ENCODE measurements at places on chromosomes 3 and 15. TPM values are rescaled to one million over a fixed set of nuclear protein-coding genes. Genes with fewer than 3 reads are reported as not detected.

Gene FAIM
- total RNA-seq = 14.4 TPM

Gene GOLGA6A
- total RNA-seq = not detected

Gene ZNF502
- 5.2 TPM for total RNA-seq

Gene BTLA
- 0.13 TPM for total RNA-seq

Gene PLSCR4
- 99.1 TPM for total RNA-seq

Gene DUOXA2
- not detected for total RNA-seq

Gene NOX5
- 0.13 TPM for total RNA-seq

Gene HYKK
- total RNA-seq = 2.2 TPM

Gene ADCY5
- 0.13 TPM for total RNA-seq

Gene FBN1
- 1,495 TPM for total RNA-seq

Gene LRRN1
- total RNA-seq = not detected

Gene RASGRP1
- 0.12 TPM for total RNA-seq

Gene CA12
- total RNA-seq = 93.6 TPM

Gene ISL2
- total RNA-seq = 0.12 TPM

Gene UBA3
- 68.7 TPM for total RNA-seq

Gene SLC6A11
- not detected for total RNA-seq

Gene ZNF660
- 1.5 TPM for total RNA-seq

Gene ILDR1
- total RNA-seq = not detected

Gene CCRL2
- total RNA-seq = 1.7 TPM

Gene ZNF662
- total RNA-seq = 1.7 TPM

Gene SEMA3G
- total RNA-seq = under 0.01 TPM

Gene PTX3
- total RNA-seq = 194 TPM

Gene BRPF1
- total RNA-seq = 14.0 TPM

Gene PLA2G4E
- not detected for total RNA-seq

Gene ESYT3
- total RNA-seq = 0.26 TPM

Gene SLC51B
- not detected for total RNA-seq

Gene MGLL
- 18.4 TPM for total RNA-seq

Gene ANKRD34C
- not detected for total RNA-seq

Gene LSMEM2
- total RNA-seq = not detected

Gene SKOR1
- 0.19 TPM for total RNA-seq

Gene FETUB
- not detected for total RNA-seq

Gene EIF4E3
- total RNA-seq = 0.66 TPM

Gene IQCF6
- total RNA-seq = not detected

Gene DNASE1L3
- total RNA-seq = not detected

Gene MYO5A
- total RNA-seq = 94.8 TPM

Gene UNC13C
- total RNA-seq = not detected

Gene ALPK3
- 1.1 TPM for total RNA-seq

Gene LMOD3
- not detected for total RNA-seq

Gene ZKSCAN7
- total RNA-seq = 5.7 TPM

Gene LXN
- 157 TPM for total RNA-seq

Gene ABHD17C
- total RNA-seq = 15.2 TPM

Gene SYNPR
- not detected for total RNA-seq

All from aortic smooth muscle cell (primary cell).